Substantia nigra (tissue), 51 donors: ENCODE measurements at places on chromosomes 4 and X.

- no peak for DNase-seq
Measured at GRCh38 chr4:28313729-28314713, 1453.4 kb downstream of the STIM2 start.

DNA sequence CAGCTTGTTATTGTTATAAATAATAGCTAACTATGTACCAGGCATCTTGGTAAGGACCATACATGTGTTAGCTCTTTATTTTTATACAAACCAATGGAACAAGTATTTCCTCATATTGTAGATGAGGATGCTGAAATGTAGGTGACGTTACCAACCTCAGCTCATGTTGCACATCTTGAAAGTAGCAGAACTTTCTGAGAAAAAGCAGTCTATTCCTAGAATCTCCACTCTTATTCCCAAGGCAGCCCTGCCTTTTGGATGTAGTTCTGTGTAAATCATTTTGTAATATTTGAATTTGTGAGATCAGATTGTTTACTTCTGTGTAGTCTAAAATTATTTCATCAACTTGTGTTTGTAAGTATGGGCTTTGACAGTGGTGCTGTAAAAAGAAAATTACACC lies 5.3 kb downstream of the FHDC1 start:
- DNase-seq: no peak

GRCh38 chrX:42839632-42840031 lies 61.7 kb upstream of the PPP1R2C start:
- no peak for DNase-seq

GRCh38 chr4:11397146-11397545 lies 31.5 kb downstream of the HS3ST1 start:
- no peak for DNase-seq

GRCh38 chr4:1842993-1843448 lies 12.9 kb downstream of the LETM1 start:
- DNase-seq: no peak
